ENCODE measurements at places on chromosomes 2 and 18.

- no peak for DNase-seq
Measured at GRCh38 chr18:31429623-31430022, 17.9 kb upstream of the DSG3 start.

DNA sequence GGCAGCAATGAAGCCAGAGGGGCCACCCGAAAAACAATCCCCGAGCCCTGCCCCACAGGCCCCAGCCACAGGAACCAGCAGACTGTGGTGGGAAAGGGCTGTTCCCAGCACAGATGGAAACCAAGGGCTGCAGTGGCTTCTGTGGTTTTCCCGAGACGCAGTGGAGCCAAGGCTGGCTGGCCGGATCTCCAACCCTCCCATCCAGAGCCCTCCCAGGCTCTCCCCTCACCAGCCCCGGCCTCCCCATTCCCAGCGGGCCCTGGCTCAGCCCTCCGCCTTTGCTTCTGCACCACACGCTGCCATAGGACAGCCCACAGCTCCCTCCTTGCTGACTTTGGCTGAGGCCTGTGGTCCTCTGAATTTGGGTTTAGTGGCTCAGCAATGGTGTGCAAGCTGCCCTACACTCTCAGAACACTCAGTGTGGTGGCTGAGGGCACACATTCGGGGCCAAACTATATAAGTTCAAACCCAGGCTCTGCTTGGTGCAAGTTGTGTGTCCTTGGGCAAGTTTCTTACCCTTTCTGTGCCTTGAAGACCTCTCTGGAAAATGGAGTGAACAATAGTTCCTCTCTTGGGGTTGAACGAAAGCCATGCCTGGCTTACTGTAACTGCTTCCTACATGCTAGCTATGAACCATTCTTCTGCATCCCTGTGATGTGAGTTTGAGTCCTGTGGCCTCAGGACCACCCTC lies 200.1 kb downstream of the SMAD7 start:
- no peak for DNase-seq

DNA sequence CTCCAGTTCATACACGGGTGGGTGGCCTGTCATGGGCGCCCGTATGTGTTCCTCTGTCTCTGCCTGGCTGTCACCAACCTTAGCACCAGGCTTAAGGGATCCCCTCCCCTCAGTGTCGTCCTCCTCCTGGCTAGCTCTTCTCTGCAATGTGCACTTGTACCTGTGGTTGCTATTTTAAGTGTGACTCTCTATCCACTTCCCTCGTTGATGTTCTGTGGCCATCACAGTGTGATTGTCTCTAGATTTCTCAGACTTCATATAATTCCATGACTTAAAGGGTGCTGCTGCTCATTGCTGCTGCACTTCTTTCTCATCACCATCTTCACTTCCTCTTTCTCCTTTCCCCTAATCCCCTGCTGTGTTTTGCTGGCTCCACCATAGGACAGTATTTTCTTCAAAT lies 143.4 kb downstream of the EML6 start:
- DNase-seq: no peak

DNA sequence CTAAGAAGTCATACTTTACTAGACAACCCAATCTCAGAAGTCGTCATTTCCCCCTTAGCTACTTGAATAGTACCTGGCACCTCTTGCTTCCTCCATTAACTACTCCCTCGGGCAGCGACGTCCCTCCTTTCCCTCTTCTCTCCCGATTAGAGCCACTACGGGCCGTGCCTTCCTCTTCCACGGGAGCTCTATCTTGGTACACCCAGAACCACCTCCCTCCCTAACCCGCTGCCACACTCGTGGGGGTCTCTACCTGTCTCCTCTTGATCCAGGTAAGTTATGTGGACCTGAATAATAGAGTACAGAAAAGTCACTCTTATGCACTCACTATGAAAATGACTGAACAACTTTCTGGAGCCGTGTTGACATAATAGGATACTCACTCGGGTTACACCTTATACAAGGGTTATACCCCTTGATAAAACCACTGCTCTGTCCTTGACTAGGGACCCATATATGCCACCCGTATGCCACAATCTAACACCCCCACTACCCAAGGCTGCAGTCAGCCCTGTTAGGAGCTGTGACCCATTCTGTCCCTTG lies 595 bp upstream of the HDHD2 start:
- no peak for DNase-seq

DNA sequence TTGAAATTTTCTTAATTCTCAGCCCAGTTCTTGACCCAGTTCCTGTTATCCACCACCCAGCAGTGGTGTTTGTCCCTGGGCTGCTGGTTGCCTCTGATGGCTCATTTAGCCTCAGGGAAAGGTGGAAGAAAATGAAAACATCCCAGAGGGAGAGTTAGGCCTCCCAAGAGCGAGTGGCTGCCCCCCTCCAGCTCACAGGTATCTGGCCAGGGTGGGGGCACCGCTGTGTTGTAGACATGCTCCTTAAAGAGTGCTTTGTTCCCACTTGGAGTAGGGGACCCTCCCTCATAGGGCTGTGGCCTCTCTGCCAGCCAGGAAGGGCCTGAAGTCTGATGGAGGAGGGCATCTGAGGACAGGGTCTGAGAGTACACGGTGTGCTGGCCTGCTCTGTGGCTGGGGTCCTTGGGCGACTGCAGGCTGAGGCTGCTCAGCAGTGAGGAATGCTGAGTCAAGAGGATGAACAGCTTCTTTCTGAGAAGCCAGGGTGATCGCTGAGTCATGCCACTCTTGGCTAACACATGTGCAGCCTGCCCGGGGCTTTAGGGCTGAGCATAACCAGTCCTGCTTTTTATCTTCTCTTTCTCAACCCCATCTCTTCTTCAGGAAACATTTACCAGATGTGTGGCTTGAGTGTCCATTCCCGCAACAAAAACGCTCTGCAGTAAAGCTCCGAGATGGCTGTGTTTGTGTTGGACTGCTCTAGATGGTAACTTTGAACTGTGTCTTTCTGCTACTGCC lies 72.3 kb downstream of the IL1R2 start:
- no peak for DNase-seq

DNA sequence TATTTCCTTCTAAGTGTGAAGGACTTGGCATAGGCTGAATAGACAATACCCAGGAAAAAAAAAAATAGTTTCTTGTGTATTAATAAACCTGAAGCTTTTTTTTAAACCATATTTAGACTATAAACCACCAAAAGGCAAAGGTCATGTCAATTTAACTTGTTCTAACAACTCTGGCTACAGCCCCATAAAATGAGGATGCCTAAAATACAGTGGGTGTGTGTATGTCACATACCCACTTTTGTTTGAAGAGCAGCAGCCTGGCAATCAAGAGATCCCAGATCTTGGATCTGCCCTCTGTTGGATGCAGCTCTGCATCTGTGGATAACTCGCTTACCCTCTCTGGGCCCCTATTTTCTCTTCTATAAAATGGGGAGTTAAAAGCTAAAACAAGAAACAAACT lies 65.4 kb downstream of the SATB2 start:
- DNase-seq: no peak
